ENCODE measurements at places on chromosomes 4 and X.

GRCh38 chr4:72208421-72209075, 176.7 kb downstream of the NPFFR2 start:
- DNase-seq: no peak

DNA sequence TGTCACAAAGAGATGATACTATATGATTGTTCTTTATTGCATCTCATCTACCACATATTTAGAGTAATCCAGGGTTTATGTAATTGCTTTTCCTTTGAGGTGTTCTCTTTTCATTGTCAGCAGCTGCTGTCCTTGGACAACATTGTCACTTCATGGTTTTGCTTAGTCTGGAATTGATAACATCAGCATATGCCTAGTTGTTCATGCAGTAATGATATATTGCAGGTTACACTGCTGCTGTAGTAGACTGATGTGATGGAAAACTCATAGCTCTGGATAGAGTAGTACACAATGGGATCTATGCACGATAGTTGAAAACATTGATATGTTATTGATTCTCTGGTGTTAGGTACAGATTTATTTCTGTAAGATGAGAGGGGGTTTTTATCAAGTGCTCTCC, 13.7 kb downstream of the NEIL3 start:
- DNase-seq: no peak

DNA sequence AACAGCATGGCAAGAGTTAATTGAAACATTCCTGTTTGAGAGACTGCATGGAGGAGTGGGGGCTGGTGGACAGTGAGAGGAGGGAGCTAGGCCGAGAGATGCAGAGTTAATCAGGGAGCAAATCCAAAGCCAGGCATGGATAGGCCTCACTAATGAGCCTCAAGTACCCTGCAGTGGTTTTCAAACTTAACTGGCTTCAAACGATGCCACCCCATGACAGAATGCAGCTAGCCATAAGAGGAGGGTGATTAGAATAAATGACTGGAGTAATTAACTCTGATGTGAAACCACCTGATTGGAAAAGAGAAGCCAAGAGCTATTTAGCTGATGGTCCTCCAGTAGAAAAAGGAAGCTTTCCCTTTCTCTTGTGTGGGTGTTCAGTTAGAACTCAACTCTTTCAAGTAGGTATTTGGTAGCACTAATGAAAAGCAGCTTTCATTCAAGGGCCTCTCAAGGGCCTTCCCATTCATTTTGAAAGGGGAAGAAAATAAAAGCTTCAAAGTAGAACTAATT, 215.4 kb upstream of the MAB21L2 start:
- DNase-seq: no peak

GRCh38 chrX:26916991-26917390, 546.1 kb downstream of the PPP4R3C start:
- no peak for DNase-seq

- no peak for DNase-seq
These were observed 73.8 kb downstream of the CD38 start for GRCh38 chr4:15851969-15852368.

DNA sequence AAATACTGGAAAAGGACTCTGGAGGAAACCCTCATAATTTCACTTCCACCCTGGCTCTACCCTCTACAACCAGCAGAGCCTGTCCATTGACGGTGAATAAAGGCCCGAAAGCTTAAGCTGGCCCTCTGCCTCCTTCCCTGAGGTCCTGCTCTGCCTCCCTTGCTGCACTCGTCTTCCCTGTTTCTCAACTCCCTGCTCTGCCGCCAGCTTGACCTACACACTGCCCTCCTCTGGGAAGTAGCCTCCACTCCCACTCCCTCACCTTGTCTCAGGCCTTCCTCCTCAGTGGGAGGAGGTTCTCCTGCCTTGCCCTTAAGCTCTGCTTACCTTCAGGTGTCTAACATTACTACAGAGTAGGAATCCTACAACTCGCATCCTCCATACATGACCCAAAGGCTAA, 608.6 kb upstream of the NR3C2 start:
- DNase-seq: no peak

DNA sequence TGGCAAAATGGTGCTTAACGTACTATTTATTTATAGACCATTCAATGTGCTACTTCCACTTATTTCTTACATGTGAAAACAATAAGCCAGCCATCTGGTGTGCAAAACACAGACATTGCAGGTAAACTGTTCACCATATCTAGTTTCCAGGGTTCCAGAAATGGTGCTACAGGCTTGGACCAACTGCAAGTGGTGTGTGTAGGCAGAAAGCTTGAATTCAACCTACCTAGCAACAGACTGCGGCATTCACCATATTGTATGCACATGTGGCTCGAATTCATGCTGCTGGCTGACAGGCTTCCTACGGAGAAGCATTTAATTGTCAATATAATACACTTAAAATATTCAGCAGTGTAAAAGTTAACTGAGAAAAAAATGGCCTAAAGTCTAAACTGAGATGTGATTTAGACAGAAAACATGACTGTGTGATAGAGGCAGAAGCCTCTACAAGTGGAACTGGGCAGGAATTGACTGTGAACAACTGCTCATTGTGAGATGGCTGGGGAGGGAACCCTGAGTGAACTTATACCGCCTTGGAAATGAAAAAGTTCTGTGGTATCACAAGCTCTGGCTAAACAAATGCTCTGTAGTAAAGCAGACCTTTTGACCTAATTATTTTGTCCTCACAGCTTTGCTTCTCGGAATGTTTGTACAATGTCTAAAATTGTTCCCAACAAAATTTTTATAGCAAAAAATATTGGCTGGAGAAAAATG, 434.7 kb downstream of the GRIA2 start:
- DNase-seq: no peak

DNA sequence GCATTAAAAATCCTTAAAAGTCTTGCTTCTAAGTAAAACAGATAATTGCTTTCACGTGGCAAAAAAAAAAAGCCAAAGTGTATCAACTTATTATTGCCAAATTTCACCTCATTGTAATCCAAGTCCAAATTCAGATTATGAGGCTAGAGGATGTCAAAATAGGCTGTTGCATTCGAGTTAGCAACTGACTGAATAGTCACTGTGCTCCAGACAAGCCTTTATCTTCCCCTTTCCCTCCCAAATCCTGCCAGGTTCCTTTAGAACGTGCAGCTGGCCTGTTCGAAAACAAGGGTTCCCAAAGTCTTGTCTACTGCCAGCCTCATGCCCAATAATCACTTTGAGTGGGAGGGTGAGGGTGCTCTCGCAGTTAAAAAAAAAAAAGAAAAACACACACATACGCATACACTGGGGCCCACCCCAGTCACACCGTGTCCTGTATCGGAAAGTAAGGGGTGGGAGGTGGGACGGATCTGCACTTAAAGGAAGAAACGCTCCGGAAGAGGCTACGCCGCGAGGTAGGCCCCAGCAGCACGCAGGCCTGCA, 603 bp downstream of the MAD2L1 start:
- DNase-seq: peak; percentile 56

- no peak for DNase-seq
These were observed 32.9 kb upstream of the DSPP start for GRCh38 chr4:87575408-87575807.

GRCh38 chrX:33134164-33134563, 77.2 kb downstream of the DMD start:
- DNase-seq: no peak

GRCh38 chr4:38024206-38024509, 64.0 kb downstream of the PTTG2 start:
- no peak for DNase-seq

- DNase-seq: peak; percentile 66
These were observed 151.5 kb downstream of the CORIN start for GRCh38 chr4:47686294-47686872.

DNA sequence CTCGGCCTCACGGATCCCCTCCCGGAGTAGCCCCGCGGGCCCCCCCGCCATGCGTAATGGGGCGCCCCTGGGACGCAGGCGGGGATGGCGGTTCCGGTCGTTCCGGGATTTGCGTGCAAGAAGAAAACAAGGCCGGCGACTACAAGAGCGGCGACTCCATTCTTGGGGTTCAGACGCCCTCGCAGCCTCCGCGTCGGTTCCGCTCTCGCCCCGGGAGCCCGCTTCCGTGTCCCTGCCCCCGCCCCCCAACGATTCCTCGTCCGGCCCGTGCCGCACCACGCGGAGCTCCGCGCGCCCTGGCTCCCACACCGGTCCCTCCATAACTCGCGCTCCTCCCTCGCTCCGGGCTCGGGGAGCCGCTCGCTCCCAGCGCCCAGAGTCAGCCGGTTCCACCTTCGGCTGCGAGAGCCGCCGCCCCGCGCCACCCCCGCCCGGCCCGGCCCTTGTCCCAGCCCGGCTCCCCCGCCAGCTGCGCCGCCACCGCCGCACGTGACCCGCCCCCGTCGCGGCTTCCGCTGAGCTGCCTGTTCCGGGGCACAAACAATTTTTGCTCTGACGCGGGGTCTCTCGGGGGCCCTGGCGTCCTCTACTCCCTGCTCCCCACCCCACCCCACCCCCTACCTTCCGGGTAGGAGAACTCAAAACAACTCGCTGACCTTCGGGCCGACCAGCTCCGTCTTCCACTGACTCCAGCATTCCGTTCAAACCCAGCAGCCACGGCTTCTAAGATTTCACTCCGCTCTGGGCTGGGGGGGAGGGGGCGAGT, 78.8 kb upstream of the BCOR start:
- DNase-seq: peak; percentile 82

- no peak for DNase-seq
These were observed 42.6 kb upstream of the PPP2R3B start for GRCh38 chrX:429266-429825.

DNA sequence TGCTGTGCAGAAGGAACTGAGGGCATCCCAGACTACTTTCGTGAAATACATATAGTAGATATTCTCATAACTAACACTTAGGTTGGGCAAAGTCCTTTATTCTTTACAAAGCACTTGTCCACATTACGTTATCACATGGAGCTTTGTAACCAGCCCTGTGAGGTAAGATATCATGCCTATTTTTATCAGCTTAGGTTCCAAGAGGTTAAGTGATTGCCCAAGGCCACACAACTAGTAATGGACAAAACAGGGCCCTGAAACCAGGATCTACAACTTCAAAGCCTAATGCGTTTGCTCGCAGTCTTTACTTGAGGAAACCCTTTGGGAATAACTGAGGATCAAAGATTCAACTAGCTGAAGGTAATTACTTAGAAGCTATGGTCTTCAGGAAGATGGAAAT, 261.5 kb downstream of the GPC3 start:
- no peak for DNase-seq

- no peak for DNase-seq
These were observed 556 bp downstream of the ATP5ME start for GRCh38 chr4:673349-674091.

GRCh38 chr4:146340798-146341197, 126.5 kb downstream of the REELD1 start:
- no peak for DNase-seq

GRCh38 chrX:55663584-55663983, 40.4 kb downstream of the FOXR2 start:
- no peak for DNase-seq

DNA sequence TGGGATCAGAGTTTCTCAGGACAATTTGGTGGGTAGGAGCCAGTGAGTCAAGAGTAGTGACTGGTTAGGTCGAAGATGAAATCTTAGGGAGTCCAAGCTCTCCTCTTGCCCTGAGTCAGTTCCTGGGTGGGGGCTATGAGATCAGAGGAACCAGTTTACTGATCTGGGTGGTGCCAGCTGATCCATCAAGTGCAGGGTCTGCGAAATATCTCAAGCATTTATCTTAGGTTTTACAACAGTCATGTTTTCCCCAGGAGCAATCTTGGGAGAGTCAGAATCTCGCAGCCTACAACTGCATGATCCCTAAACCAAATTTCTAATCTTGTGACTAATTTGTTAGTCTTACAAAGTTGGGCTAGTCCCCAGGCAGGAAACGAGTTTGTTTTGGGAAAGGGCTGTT, 1833.2 kb upstream of the PCDH7 start:
- no peak for DNase-seq

DNA sequence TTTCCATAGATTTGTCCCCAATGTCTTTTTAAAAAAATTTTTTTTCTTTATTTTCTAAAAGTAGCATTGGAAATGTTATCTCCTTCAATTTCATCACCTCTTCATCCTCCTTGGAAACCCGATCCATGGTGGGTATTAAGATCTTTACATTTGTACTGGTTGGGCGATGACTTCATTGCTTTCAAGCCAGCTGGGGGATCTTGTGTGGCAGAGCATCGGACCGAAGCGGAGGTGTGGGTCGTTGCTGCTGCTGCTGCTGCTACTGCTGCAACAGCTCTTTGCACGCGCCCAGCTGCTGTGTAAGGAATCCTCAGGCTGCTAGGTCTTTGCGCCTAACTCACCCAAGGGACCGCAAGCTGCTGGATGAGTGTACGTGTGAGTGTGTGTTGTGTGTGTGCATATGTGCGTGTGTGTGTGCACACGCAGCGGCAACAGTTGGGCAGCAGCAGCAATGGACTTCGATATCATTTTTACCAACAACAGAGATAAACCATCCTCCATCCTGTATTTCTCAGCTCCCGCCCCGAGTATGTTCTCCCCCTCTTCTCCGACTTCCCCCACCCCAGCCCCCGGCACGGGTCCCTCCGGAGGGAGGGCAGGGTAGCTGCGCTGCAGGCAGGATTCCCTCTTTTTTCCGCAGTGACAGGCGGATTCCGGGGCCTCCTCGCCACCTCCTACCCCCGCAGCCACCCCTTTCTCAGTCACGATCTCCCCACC, 768 bp upstream of the CDKL5 start:
- DNase-seq: peak; percentile 35

- peak; percentile 10 for DNase-seq
These were observed at the start of gene CXCL3 for GRCh38 chr4:74038425-74039314. CXCL3 (minus strand) TSS chr4:74038689; CDS start chr4:74038611, 78 bp downstream.

GRCh38 chr4:41714364-41715000, 34.0 kb downstream of the PHOX2B start:
- no peak for DNase-seq

- DNase-seq: no peak
These were observed at the start of gene ARHGAP36 for GRCh38 chrX:131058136-131058868. ARHGAP36 (plus strand) TSS chrX:131058346; CDS start chrX:131081666, 23,320 bp downstream.

- DNase-seq: no peak
These were observed 29.0 kb downstream of the RNF4 start for GRCh38 chr4:2497931-2498330.

DNA sequence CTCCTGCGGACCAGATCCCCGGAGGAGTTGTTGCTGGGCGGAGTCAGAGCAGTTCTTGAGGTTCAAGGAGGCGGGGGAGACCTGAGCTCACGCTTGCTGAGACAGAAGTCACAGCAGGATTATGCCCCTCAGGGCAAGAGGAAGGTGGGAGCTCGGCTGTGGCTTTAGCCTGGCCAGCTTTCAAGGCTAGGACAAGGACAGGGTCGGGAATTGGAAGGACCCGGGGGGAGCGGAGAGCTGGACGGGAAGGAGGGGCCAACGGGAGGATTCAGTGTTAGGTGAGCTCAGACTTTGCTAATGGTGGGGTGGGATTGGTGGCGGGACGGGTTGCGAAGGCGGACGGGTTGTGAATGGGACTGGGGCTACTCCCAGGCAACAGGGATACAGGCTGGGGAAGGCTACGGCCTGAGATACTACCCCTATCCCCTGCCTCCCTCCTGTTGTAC, at the start of gene RIBC1:
TSS of gene RIBC1 (plus strand) at position 13 of the 446 bp plus-strand sequence. CDS start 3,404 bp downstream, outside the sequence.
- DNase-seq: no peak
